ENCODE measurements at places on chromosomes 6 and 20.

DNA sequence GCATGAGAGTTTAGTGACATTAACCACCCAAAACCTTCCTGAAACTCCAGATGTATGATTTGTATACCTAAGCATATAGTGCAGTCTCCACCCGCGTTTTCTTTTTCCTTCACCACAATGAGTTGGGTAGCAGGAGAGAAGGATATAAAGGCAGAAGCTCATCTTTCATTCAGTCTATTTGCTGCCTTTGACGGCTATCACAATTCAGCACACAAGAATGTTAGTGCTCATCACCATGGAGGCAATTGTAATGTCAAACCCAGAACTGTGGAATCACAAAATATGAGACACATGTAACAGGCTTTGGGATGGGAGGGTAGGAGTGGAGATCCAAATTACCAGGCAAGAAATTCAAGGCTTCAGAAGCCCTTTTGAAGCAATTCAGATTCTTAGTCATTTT is 17.6 kb downstream of the ZHX3 start:
- no peak overlapping the region for H3K4me3 ChIP-seq
- H3K4me1 ChIP-seq: no peaks in the 10 kb centered on the region
- H3K36me3 ChIP-seq: no peaks in the 10 kb centered on the region

DNA sequence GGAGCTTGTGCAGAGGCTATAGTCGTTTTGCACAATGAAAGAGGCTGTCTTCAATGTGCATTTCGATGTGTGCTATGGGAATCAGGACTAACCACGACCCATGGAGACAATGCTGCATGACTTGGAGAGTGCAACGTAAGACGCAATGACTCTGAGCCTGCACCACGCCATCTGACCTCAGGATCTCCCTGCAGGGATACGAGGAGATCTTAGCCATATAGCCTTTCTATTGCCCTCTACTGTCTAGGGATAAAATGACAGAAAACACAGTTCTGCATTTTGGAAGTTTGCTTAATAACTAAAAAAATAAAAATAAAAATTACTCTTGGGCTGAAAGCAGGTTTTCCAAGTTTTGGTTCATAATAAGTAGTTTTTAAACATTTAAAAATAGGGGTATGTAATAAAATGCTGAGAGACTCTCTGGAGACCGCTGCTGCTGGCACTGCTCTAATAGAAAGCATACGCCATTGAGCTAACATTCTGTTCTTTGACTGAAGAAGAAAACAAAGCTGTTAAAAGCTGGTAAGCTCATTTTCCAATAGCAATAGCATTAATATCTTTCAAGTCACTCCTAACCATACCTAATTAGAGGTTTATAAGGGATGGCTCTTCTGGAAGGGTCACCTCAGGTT is 87.2 kb downstream of the PDE7B start:
- H3K27ac ChIP-seq: no peak overlapping the region
- DNase-seq: no peak
- no peaks in the 10 kb centered on the region for H3K36me3 ChIP-seq
- peaks cover 2% of the 10 kb centered on the region for H3K27me3 ChIP-seq
- H3K4me3 ChIP-seq: no peak overlapping the region

GRCh38 chr6:69866770-69867638 is 648 bp downstream of the COL19A1 start:
- no peaks in the 10 kb centered on the region for H3K36me3 ChIP-seq
- H3K4me3 ChIP-seq: peak overlapping the region; percentile 83
- H3K27me3 ChIP-seq: peaks cover 43% of the 10 kb centered on the region
- peak; percentile 65 for DNase-seq
- no peak overlapping the region for H3K27ac ChIP-seq
- peaks cover 7% of the 10 kb centered on the region for H3K4me1 ChIP-seq

DNA sequence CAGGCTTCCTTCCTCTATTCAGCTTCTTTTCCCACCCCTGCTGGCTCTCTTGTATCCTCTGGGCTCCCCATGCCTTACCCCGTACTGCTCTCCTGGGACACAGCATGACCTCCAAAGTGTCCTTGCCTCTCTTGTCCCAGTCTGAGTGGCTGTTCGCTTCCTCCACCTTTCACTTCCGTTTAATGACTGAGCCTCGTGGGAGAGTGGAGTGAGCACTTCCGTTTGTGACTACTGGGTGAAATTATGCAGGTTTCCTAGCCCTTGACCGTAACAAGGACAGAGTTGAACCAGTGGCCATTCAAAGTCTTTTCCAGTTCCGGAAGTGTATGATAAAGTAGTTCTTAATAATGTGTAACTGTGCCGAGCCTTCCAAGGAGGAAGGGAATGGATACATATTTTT is 109.2 kb downstream of the ARID1B start:
- peak overlapping the region; percentile 24 for H3K27ac ChIP-seq
- DNase-seq: no peak
- peaks cover 54% of the 10 kb centered on the region for H3K4me1 ChIP-seq
- no peaks in the 10 kb centered on the region for H3K36me3 ChIP-seq

DNA sequence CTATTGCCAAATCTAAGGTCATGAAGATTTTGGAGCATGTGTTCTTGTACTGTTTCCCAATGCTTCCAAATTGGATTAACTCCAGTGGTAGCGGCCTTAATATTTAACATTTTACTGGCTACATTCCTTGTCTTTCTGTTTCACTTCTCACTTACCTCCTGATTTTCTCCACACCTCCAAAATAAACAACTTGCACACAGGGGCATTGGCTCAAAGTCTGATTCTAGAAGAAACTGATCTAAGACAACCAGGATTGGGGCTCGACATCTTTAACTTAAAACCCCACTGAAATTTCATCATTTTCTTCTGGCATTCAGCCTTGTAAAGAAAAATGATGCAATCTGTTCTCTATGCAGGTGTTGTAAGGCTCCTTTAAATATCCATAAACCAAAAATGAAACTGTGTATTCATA is 557.9 kb upstream of the ID4 start:
- H3K36me3 ChIP-seq: no peaks in the 10 kb centered on the region
- no peak overlapping the region for H3K27ac ChIP-seq
- H3K4me1 ChIP-seq: no peaks in the 10 kb centered on the region
- no peak for DNase-seq
- no peak overlapping the region for H3K4me3 ChIP-seq

- H3K36me3 ChIP-seq: no peaks in the 10 kb centered on the region
- H3K27me3 ChIP-seq: no peaks in the 10 kb centered on the region
- H3K4me1 ChIP-seq: no peaks in the 10 kb centered on the region
- no peak overlapping the region for H3K27ac ChIP-seq
- DNase-seq: no peak
- H3K4me3 ChIP-seq: no peak overlapping the region
Observed at GRCh38 chr6:67345946-67346345, 1289.1 kb upstream of the ADGRB3 start.

DNA sequence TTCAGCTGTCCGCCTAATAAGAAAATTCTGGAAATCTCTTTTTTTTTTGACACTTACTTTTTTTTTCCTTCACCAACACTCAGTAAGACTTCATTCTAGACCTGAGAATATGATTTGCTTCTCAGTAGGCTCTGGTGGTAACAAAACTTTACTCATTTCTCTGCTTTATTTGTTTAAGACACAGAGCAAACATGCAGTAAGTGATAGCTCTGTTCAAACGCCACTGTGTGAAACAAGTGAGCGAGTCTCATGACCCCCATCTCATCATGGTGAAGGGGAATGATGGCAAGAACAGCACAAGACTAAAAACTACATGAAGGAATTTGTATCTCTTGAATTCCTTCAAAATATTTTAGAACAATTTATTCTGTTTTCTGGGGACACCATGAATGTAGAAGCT is 541.6 kb upstream of the POU3F2 start:
- H3K4me1 ChIP-seq: no peaks in the 10 kb centered on the region
- no peak overlapping the region for H3K27ac ChIP-seq
- no peak for DNase-seq
- no peaks in the 10 kb centered on the region for H3K27me3 ChIP-seq
- no peaks in the 10 kb centered on the region for H3K36me3 ChIP-seq

- peaks cover 20% of the 10 kb centered on the region for H3K27me3 ChIP-seq
- peaks cover 4% of the 10 kb centered on the region for H3K36me3 ChIP-seq
- peak overlapping the region; percentile 12 for H3K27ac ChIP-seq
- peaks cover 25% of the 10 kb centered on the region for H3K4me1 ChIP-seq
- H3K4me3 ChIP-seq: peak overlapping the region; percentile 79
Observed at GRCh38 chr6:131061751-131062119, 1.3 kb downstream of the EPB41L2 start.

DNA sequence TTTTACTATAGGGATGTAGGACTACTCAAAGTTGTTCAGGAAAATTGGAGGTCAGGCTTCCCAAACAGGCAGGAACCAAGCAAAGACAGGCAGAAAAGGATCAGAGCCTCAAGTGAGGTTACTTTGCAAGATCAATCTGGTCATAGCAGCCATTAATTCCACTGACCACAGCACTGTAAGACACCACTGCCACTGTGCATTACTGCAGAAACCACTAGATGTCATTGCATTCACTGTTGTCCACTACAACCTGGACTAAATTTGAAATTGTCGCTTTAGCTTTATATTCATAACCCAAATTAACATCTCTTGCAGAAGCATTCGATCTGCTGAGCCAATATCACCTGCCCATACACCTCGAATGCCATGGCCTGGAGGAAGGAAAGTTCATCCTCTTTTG is 126.9 kb upstream of the UFL1 start:
- peaks cover 11% of the 10 kb centered on the region for H3K27me3 ChIP-seq
- no peak overlapping the region for H3K4me3 ChIP-seq
- no peaks in the 10 kb centered on the region for H3K36me3 ChIP-seq
- peaks cover 2% of the 10 kb centered on the region for H3K4me1 ChIP-seq
- DNase-seq: no peak
- no peak overlapping the region for H3K27ac ChIP-seq

- peak overlapping the region; percentile 63 for H3K4me3 ChIP-seq
- peaks cover 48% of the 10 kb centered on the region for H3K4me1 ChIP-seq
- no peak for DNase-seq
- H3K36me3 ChIP-seq: no peaks in the 10 kb centered on the region
- H3K27ac ChIP-seq: peak overlapping the region; percentile 77
Observed at GRCh38 chr6:336159-337114, 44.1 kb downstream of the DUSP22 start.

GRCh38 chr6:37459981-37460800 is 27.2 kb downstream of the CMTR1 start:
- H3K27me3 ChIP-seq: no peaks in the 10 kb centered on the region
- H3K27ac ChIP-seq: no peak overlapping the region
- peaks cover 8% of the 10 kb centered on the region for H3K4me1 ChIP-seq
- no peak for DNase-seq

GRCh38 chr20:1994627-1995026 is 769 bp upstream of the PDYN start:
- H3K4me3 ChIP-seq: no peak overlapping the region
- no peaks in the 10 kb centered on the region for H3K4me1 ChIP-seq
- H3K27me3 ChIP-seq: peaks cover 50% of the 10 kb centered on the region
- no peaks in the 10 kb centered on the region for H3K36me3 ChIP-seq
- no peak overlapping the region for H3K27ac ChIP-seq

DNA sequence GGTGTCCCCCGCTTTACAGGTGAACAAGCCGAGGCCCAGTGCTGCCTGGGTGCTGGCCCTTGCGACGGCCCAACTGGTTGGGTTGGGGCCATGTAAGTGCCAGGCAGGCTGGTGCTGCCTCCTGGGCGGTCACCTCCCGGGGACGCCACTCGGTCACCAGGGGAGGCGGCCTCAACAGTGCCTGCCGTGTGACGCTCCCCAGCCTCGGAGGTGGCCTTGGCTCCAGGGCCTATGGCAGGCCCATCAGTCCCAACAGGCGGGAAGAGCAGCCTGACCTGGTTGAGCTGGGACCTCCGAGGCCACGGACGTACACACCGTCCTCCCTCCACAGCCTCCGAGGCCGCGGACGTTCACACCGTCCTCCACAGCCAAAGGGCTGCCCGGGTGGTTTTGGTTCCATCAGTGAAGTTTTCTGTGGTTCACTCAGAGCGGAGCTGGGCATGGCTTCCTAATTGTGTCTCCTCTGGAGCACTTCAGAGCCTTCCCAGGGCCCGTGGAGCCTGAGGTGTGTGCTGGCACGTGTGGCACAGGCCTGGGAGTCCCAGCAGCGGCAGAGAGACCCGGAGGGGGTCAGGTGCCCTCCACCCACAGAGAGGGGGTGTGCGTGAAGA is 19.3 kb upstream of the SLCO4A1 start:
- H3K4me1 ChIP-seq: peaks cover 25% of the 10 kb centered on the region
- peak overlapping the region; percentile 94 for H3K27ac ChIP-seq
- no peak for DNase-seq
- H3K4me3 ChIP-seq: peak overlapping the region; percentile 80

DNA sequence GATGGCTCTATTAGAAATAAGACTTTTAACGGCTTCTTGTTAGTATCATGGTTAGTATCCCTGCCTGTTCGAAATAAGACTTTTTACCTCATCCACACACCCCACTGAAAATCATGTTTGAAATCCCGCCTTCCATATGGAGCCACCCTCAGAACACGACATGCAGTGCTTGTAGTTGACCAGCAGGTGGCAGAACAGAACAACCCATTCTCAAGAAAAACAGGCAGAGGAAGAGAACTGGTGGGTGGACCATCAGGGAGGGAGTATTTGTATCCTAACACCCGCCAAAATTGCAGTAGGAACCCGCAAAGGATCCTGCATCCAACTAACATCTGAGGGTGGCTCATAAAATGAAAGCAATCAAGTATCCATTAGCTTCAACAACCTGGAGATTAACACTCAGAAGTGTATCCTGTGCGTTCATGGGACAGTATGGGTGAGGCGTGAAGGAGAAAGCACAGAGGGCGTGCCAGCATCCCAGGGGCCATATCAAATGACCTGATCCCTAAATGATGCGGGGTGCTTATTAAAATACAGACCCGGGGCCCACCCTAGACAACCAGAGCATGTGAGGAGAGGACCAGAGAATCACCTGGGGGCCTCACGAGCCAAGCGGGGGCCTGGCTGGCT is 89.6 kb upstream of the NHSL1 start:
- peaks cover 2% of the 10 kb centered on the region for H3K27me3 ChIP-seq
- H3K36me3 ChIP-seq: no peaks in the 10 kb centered on the region
- H3K27ac ChIP-seq: no peak overlapping the region
- no peak for DNase-seq
- no peak overlapping the region for H3K4me3 ChIP-seq

- H3K4me1 ChIP-seq: peaks cover 17% of the 10 kb centered on the region
- no peak for DNase-seq
- peaks cover 5% of the 10 kb centered on the region for H3K36me3 ChIP-seq
- no peak overlapping the region for H3K27ac ChIP-seq
Observed at GRCh38 chr20:58233881-58234528, 5.6 kb upstream of the ANKRD60 start.

- no peak overlapping the region for H3K27ac ChIP-seq
- no peak overlapping the region for H3K4me3 ChIP-seq
- no peaks in the 10 kb centered on the region for H3K4me1 ChIP-seq
- H3K27me3 ChIP-seq: peaks cover 5% of the 10 kb centered on the region
Observed at GRCh38 chr6:138310821-138311220, 66.9 kb upstream of the SMIM28 start.

DNA sequence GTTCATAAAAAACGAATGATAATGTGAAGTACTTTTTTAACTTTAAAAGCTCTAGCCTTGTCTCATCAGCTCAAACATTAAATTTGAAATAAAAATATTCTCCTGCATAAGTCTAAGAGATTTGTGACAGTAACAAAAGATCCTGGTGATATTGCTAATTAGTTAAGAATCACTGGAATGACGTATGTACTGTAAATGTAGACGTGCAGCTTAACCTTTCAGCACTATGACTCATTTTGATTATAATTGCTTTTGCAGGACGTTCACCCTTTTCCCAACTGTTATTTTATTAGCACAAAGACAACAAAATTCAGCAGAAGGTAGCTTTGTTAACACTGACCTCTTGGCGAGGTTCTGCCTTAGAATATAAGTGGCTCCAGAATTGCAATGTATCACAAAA is 68.6 kb downstream of the TENT5A start:
- H3K27ac ChIP-seq: no peak overlapping the region
- H3K4me3 ChIP-seq: no peak overlapping the region
- H3K4me1 ChIP-seq: no peaks in the 10 kb centered on the region
